ELR (cell line): ENCODE measurements at places on chromosomes 4 and X.

- DNase-seq, result no peak
Measured at GRCh38 chr4:100880011-100880410, 362.2 kb upstream of the EMCN start.

DNA sequence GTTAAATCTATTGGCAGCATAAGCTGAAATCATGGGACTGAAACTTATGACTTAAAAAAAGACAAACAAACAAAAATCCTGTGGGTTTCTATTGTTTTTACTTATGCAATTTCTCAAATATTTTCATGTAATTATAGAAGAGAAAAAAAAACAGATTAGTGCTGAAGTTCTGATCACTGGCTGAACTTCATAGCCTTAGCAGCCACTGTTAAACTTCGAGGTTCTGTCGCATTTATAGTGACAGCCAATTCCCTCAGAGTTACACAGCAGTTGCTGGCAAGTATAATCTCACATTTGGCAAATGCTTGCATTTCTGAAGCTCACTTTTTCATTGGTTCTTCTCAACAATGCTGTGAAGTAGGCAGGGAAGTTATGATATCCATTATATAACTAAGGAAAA lies 748.9 kb upstream of the MAGEB2 start:
- no peak for DNase-seq

- no peak for DNase-seq
Measured at GRCh38 chr4:161256172-161256571, 907.6 kb downstream of the FSTL5 start.

DNA sequence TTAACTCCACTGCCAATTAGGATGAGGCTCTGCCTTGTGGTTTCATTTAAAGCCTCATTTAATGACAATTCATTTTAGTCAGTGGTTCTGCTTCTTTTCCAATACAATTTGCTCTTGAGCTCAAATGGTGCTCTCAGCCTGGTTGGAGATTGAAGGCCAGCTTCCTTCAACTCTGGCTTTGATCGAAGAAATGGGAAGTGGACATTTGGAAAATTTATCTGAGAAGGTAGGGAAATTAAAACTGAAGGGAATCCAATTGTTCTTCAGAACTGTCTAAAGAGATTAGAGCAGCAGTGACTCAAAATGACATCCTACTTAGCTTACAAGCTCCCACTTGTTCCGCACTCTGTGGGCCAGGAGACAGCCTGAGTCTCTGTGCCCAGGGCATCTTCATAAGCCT lies 206.8 kb downstream of the SMARCA1 start:
- no peak for DNase-seq

- no peak for DNase-seq
Measured at GRCh38 chrX:40063555-40063954, 34.2 kb downstream of the BCOR start.

GRCh38 chrX:134426281-134426680 lies 33.7 kb upstream of the HPRT1 start:
- no peak for DNase-seq

GRCh38 chr4:99458911-99459447 lies 23.8 kb upstream of the ADH7 start:
- no peak for DNase-seq

DNA sequence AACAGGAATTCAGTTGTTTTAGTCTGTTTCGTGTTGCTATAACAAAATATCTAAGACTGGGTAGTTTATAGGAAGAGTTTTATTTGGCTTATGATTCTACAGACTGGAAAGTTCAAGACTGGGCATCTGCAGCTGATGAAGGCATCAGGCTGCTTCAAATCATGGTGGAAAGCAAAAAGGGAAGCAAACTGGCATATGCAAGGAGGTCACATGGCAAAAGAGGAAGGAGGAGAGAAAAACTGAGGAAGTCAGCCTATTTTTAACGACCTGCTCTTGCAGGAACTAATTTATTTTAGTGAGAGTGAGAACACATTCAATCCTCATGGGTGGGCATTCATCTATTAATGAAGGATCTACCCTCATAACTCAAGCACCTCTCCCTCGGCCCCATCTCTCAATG lies 363.1 kb upstream of the HS3ST1 start:
- DNase-seq, result no peak

DNA sequence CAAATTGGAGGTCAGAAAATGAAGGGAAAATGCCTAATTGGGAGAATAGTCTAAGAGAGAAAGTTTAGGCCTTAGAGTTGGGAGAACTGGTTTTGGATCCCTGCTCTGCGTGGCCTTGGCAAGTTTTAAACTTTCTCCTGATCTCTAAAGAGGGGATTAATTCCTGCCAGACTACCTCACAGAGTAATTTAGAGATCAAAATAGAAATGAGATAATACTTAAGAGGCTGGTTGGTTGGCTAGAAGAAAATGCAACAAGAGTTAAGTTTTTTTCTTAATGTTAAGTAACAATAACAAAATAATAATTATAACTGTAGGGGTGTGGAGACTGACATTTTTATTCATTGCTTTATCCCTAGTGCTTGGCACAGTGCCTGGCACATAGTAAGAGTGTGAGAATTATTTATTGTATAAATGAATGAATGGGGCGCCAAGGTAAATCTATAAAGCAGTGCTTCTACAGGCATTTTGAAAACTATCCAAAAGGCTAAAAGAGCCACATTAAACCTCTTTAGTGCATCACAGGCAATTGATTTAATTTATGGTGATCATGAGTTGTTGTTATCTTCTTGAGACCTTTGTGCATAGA lies 160.5 kb downstream of the RASL11B start:
- DNase-seq, result no peak

DNA sequence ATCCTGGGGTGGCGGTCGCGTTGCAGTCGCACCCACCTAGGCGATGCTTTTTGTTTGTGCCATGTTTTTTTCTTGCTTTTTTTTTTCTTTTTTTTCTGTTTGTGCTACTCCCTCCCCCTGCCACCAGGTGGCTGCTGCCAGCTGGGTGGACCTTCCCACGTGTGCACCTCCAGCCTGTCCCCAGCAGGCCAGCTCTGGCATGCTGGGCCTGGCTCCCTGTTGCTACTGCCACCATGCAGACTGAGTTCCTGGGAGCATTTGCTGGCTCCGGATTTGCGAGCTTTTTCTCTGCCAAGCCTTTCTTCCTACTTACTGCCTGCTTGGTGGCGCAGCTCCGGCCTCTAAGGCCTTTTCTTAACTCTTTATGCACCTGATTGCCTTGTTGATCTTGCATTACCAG lies 161.2 kb upstream of the WDFY3 start:
- peak; percentile 46 for DNase-seq

DNA sequence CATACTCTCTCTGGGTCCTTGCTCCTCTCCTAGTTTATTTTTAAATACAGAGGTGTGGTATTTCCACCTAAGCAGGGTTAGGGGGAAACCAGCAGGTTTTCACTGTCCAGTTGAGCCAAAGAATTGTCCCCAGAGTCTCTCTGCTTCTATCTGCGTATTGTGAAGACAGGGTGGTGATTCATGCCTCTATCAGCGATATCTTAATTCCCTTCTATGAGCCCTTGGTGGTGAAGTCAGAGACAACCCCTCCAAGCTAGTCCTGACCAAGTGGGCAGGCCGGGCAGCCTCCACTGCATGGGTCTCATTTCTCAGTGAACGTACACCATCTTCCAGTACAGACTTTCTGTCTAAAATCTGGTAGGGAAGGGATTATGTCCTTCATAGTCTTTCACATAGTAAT lies 100.5 kb upstream of the GPR34 start:
- no peak for DNase-seq

GRCh38 chrX:150225266-150225665 lies 137.9 kb upstream of the MAMLD1 start:
- DNase-seq, result no peak

GRCh38 chr4:108543359-108543968 lies 76.9 kb upstream of the RPL34 start:
- no peak for DNase-seq

GRCh38 chr4:4401036-4401435 lies 14.1 kb downstream of the NSG1 start:
- no peak for DNase-seq

- no peak for DNase-seq
Measured at GRCh38 chr4:176874721-176875445, 82.2 kb upstream of the VEGFC start.

DNA sequence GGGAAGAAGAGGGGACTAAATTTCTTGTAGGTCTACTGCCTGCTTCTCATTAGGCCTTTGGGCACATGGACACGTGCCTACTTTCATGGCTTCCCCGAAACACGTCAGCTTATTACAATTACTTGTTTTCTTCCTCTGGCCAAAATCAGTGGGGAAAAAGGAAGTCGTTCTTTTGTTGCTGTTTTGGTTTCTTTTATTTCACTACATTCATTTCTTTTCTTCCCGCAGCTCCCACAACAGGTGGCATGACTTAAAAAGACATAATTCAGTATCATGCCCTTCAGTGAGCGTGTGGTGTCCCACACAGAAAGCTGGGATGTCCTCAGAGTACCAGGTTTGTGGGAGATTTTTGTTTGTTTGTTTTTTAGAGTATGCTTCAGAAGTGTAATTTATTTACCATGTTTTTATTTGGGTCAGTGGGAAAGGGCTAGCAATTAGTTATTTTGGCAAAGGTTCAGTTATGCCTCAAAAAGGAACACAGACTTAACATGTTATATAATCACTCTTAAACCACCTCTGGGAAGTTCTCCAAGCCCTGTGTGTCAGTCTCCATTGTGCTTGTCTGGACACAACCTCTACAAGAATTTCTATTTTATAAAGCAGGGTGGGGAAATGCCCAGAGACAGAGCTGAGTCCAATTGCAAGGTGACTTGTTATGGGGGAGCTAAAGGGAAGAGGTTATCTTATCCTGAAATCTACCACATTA lies 44.2 kb upstream of the SPRY1 start:
- no peak for DNase-seq

- DNase-seq, result peak; percentile 62
Measured at GRCh38 chrX:155056877-155057792, 13.8 kb downstream of the CMC4 start.

DNA sequence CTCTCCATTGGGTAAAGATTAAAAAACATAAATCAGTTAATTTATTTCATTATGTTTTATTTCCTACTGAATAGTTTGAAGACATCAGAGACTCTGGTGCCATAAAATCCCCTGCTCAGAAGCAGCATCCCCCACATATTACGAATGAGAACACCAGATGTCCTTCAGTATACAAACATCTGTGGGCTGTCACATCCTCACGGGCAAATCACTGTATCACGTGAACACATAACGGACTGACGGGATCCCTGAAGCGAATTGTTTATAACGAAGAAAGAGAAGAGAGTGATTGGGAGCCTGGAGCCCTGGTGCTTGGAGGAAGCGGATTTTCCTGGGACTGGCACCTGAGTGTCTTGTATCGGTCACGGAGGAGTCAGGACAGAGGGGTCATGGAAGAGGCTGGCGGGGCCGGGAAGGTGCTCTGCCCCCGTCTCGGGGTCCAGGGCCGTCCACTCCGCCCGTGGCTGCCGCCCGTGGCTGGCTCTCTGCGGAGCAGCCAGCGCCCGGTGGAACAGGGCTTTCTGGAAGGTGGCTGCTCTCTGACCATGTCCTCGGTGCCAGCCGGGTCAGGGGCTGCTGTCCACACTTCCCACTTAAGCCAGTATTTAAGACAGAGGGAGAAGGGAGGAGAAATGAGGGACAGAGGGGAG lies 452.7 kb upstream of the FAT1 start:
- DNase-seq, result no peak

GRCh38 chr4:2104556-2105345 lies 45.6 kb downstream of the NAT8L start:
- no peak for DNase-seq

DNA sequence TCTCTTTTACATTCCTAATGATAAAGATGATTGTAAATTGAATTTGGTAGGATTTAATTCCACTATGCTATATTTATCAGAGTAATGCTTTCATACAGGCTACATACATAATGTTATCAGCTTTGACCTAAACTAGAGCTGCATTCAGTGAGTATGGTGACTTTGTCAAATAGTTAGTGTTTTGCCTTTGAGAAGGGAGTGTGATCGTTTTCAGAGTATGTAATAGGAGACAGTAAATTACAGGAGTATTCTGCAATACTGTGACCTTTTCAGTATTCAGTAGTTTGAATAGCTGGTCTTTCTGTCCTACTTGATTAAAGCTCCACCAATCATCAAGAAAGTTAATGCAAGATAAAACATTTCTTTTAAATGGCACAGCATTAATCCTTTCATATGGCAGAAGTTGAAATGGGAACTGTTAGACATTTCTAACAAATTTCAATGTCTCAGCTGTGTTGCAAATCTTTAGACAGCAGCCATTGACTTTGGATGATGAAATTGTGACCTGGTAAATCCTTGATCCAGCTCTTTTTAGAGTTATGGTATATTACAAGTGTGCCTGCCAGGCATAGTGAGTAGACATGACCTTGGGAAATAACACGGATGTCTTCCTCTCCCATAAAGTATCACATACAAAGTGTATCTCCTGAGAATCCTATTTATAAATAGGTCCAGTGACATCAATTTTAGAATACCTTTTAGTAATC lies 455.3 kb downstream of the KCTD8 start:
- no peak for DNase-seq

DNA sequence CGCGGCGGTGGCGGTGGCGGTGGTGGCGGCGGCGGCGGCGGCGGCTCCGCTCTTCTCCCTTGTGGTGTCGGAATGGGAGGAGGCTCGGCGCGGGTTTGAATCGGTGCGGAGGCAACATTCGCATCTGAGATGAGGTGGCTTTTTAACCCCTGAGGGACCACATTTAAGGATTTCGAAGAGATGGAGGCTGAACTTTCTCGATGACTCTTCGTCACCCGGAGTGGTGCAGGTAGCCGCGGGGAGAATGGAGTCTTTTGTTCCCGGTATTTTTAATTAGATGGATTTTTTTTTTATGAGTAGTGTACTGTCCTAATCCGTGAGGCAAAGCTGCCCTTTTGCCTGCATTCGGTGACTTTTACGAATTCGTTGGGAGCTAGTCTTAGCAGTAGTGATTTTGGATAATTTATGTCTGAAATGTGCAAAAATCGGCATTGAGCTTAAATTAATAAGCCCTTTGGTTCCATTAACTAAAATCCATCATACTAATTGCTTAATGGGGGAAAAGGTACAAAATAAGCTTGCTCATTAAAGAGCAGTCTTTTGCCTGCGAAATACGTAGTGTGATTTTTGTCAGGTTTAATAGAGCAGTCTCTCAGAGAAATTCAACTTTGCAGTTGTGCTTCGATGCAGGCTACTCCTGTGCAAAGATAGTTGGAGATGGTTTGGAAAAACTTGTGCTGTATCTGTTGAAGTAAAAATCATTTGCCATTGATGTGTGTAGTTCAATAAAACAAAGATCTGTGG lies 206.2 kb downstream of the TENM3 start:
- DNase-seq, result peak; percentile 50

DNA sequence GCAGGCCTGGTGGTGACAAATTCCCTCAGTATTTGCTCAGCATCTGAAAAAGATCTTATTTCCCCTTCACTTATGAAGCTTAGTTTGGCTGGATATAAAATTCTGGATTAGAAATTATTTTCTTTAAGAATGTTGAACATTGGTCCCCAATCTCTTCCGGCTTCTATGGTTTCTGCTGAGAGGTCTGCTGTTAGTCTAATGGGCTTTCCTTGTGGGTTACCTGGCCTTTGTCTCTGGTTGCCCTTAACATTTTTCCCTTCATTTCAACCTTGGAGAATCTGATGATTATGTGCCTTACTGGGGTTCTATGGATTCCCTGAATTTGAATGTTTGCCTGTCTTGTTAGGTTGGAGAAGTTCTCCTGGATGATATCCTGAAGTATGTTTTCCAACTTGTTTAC lies 17.4 kb upstream of the TMPRSS11F start:
- DNase-seq, result no peak

GRCh38 chrX:16711219-16711811 lies 1.2 kb downstream of the CTPS2 start:
- no peak for DNase-seq

- DNase-seq, result peak; percentile 71
Measured at GRCh38 chr4:110510955-110511544, 35.1 kb downstream of the ENPEP start.

GRCh38 chrX:119474615-119475388 lies 6.6 kb downstream of the SLC25A5 start:
- DNase-seq, result no peak
